Cerebellar nuclear complex (tissue), 1 donor: ENCODE measurements at places on chromosomes 13 and 19.

DNA sequence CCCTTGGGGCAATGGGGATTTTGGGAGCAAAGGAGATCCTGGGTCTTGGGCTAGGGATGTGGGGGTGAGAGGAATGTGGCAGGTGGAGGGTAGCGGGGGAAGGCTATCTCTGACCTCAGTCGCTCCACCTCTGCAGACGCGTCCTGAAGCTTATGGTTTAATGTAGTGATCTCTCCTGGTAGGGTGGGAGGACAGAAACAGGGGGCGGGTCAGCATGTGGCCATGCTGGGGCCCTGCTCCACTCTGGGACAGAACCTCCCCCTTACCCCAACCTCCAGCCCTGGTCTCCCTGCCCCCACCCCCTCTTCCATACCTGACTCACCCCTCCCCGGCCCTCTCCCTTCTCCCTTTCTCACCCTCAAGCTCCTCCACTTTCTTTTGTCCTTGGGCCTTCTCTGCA, 1.4 kb downstream of the BST2 start:
- DNase-seq: no peak

GRCh38 chr13:84574851-84575250, 692.6 kb upstream of the SLITRK1 start:
- no peak for DNase-seq

GRCh38 chr13:48158915-48159314, 64.0 kb upstream of the MED4 start:
- no peak for DNase-seq

DNA sequence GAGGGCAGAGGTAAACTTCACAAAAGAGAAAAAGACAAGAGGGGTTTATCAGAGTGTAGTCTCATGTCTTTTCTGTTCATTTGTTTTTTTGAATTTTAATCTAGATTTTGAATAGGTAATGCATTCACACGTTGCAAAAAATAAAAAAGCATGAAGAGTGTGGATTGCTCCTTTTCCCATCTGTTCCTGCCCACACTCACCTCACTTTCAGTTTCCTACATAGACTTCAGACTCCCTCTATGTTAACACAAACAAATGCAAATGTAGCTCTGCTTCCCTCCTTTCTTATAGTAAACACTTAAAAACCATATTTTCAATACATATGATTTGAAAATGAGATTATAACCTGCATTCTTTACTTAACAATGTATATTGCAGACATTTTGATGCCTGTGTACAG, 20.3 kb downstream of the TNFSF13B start:
- no peak for DNase-seq

GRCh38 chr19:50893047-50893736, 18.0 kb downstream of the KLK4 start:
- DNase-seq: no peak
